Activated CD4-positive, alpha-beta T cell treated with anti-CD3 and anti-CD28 coated beads, Interleukin-2, amount 50 U/mL, for 16 hours (primary cell): ENCODE measurements at places on chromosomes 6 and 20.

DNA sequence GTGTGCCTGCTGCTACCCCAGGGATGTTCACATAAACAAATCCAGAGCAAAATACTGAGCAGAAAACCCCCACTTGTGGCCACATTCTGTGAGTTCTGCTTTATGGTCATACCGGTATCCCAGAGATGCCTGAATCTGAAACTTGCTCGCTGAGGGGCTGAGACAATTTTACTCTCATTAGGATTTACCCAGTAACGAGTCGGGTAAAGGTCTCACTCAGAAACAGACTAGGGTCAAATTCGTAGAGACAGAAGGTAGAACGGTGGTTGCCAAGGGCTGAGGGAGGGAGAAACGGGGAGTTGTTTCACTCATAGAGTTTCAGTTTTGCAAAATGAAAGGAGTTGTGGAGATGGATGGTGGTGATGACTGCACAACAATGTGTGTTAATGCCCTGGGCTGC is 45.4 kb upstream of the NKX2-2 start:
- peak; percentile 82 for DNase-seq

- no peak for DNase-seq
Observed at GRCh38 chr6:116556065-116556464, 2.5 kb downstream of the CALHM4 start.

- peak; percentile 21 for DNase-seq
Observed at GRCh38 chr20:49482621-49483017, at the start of gene KCNB1. KCNB1 (minus strand) TSS chr20:49482668; CDS start chr20:49482480, 188 bp downstream.

- DNase-seq, result no peak
Observed at GRCh38 chr6:12595161-12595811, 121.3 kb upstream of the PHACTR1 start.
